ENCODE measurements at places on chromosomes 2 and 18.

DNA sequence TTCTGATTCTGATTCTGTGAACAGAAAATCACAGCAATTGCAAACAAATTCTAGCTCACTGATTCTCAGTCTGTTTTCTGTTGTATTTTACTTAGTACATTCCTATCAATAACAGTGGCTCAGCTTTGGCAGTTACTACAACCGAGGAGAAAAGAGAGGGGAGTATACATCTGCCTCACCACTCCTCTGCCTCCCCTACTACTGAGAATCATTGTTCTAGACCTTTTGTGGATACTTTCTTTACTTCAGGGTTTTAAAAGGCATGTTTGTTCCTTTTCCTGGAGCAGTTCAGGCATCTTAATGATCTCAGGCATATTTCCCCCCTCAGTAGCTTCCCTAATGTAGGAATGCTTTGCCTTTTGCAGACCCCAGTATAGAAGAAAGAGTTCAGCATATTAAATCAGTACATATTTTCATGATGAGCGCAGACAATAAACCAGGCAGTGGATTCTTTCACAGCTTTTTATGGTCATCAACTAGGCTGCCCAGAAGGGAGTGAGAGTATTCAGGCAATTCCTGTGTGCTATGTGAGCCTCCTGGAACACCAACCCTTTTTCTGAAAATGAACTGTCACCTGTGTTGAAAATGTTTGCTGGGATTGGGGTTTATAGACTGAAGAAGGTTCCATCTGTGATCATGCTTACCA is 10.3 kb downstream of the STAMBP start:
- DNase-seq = no peak

GRCh38 chr2:75560022-75560767 is 544 bp downstream of the EVA1A start:
- no peak for DNase-seq

- DNase-seq = no peak
Observed at GRCh38 chr2:223037445-223037800, 14.6 kb upstream of the KCNE4 start.

GRCh38 chr2:236628256-236628901 is 58.8 kb downstream of the ACKR3 start:
- no peak for DNase-seq

- no peak for DNase-seq
Observed at GRCh38 chr2:239836021-239836765, 188.9 kb downstream of the NDUFA10 start.
